ENCODE measurements at places on chromosomes 7 and 10.

DNA sequence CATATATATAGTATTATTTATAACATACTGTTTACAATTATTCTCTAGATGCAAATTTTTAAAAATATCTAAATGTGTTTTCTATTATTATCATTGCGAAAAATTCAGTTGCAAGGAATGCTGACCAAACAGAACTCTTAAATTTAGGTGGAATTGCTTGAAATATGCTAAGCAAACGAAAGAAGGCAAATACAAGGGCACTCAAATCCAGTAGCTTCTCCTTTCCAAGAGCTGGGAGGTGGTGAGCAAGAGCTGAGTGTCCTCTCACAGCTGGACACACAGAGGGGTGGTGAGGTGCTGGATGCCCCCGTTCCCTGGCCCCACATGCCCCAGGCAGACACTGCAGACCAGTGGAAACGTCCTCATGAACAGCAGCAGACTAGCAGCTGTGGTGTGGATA is 166.0 kb downstream of the TAX1BP1 start:
- DNase-seq: no peak

- no peak for DNase-seq
These were observed 1.7 kb upstream of the HMX2 start for GRCh38 chr10:123146013-123146893.

GRCh38 chr10:125521721-125522680 is 161.0 kb downstream of the TEX36 start:
- no peak for DNase-seq

GRCh38 chr10:76382381-76382851 is 951.0 kb downstream of the LRMDA start:
- no peak for DNase-seq

DNA sequence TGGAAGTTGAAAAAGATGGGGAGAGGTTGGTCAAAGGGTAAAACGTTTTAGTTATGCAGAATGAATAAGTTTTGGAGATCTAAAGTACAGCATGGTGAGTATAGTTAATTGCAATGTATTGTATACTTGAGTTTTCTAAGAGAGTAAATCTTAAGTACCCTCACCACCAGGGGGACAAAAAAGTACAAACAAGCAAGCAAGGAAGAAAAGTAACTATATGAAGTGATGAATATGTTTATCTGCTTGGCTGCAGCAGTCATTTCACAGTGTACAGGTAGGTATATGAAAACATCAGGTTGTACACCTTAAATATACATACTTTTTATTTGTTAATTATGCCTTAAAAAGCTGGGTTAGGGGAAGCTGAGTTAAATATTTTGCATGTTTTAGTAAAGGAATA is 157.3 kb downstream of the PCLO start:
- DNase-seq: no peak

DNA sequence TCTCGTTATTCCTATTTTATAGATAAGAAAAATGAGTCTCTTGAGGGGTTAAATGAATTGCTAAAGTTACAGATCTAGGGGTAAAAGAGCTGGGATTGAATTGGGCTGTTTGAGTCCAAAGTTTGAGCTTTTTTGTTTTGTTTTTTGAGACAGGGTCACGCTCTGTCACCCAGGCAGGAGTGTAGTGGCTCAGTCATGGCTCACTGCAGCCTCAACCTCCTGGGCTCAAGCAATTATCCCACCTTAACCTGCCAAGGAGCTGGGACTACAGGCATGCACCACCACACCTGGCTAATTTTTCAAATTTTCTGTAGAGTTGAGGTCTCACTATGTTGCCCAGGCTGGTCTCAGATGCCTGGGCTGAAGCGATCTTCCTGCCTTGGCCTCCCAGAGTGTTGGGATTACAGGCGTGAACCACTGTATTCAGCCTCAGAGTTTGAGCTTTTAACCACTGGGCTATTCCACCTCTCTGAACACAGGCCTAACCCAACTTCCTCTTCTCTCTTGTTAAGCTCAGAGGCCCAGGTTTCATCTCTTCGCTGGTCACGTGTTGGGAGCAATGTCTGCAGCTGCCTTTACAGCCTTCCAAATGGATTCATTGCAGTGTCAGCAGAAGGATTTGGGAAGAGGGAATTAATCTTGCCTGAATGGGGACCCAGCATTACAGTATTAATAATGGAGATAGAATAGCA is 8.0 kb downstream of the SUFU start:
- no peak for DNase-seq

DNA sequence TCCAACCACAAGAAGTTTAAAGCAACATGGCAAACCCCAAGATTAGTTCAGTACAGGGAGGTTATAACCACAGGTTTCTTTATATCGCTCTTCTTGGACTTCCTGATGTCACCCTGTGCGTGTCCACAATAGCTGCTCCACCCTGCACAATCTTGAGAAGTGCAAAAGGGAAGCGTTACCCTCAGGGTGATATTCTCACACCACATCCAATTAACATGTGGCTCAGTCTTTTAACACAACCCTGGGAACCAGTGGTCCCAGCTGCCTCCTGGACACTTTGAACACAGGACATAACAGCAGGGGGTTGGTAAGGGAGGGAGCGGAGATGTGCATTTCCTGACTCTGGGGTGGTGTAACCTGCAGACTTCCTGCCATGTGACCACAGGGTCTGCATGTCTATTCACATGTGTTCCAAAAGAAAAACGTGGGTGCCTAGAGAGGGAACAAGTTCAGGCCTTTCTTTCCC is 64.6 kb downstream of the GSAP start:
- DNase-seq: peak; percentile 87

DNA sequence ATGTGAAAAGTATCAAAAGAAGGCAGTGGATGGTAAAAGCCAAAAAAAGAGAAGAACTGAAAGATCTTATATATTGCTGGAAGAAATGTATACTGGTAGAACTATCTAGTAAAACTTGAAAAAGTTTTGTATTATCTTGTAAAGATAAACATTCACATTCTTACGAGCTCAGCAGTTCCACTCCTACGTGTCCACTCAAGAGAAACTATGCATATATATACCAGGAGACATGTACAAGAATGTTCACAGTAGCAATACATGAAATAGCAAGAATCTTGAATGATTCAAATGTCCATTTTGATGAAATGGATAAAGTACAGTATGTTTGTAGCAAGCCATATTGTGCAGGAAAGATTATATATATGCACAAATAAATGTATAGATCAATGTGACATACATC is 155.0 kb downstream of the RNF133 start:
- no peak for DNase-seq

DNA sequence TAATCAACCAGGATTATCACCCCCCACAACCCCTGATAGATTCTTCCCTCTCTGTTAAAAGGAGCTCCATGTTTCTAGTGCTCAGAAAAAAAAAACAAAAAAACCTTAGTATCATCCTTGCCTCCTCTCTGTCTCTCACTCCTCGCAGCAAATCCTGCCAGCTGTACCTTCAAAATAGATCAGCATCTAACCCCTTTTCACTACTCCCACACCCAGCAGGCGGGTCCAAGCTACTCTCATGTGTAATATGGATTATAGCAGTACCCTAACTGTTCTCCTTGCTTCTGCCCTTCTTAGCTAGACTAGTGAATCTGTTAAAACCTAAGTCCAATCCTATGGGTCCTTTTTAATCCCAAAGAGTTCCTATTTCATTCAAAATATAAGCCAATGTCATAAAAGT is 667.4 kb downstream of the MAGI2 start:
- DNase-seq: no peak

DNA sequence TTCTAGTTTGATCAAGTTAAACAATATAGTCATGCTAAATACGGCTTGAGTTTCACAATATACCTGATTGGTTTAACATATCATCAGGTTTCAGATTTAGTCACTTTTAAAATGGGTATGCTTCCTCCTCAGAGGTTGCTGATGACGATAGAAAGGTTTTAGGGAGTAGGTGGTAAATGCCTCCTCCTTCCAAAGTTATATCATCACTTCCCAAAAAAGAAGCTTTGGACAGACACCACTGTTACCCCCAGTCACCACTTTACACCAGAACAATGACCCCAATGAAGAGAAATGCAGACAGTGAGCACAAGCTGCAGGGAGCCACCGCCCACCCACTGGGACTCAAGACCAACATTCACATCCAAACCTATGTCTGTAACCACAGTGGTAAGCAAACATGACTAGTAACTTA is 244.6 kb downstream of the SORCS1 start:
- no peak for DNase-seq

DNA sequence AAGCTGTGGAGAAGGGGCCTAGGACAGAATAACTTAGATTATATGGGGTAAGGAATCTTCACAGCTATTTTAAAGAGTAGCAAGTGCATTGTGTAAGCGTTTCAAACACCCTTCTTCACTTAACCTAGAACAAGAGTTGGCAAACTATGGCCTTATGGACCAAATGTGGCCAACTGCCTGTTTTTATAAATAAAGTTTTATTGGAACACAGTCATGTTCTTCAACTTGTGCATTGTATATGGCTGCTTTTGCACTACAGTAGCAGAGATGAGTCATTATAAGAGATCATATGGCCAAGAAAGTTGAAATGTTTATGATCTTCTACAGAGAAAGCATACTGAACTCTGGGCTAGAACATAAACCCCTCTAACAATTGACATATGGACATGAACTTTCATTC is 187.8 kb downstream of the ETV1 start:
- no peak for DNase-seq

GRCh38 chr7:73736885-73737284 is 1.7 kb downstream of the ABHD11 start:
- DNase-seq: no peak

GRCh38 chr10:22435650-22436049 is 90.4 kb downstream of the SPAG6 start:
- DNase-seq: no peak

- DNase-seq: peak; percentile 84
These were observed 42.8 kb downstream of the GRB10 start for GRCh38 chr7:50739744-50740435.

DNA sequence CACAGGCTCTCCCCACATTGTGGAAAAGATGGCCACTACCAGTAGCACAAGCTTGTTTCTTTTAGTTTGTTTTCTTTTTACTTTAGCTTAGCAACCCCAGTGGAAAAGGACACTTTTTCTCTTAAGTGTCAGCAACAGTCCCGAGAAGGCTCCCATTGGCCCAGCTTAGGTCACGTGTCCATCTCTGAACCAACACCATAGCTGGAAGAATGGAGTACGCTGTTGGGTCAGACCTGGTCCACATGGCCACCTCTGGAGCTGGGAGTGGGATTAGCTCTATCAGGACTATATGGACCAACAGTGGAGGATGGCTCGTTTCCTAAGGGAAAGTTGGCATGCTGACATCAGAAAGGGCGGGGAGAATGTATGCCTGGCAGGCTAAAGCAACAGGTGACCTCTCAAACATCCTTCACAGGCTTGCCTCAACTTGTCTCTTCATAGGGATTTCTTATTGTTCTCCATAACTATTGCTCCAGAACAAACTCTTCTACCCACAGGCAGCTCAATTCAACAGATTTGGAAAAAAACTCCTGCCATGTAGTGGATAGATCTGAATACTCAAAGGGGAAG is 27.6 kb upstream of the NEUROG3 start:
- DNase-seq: no peak

DNA sequence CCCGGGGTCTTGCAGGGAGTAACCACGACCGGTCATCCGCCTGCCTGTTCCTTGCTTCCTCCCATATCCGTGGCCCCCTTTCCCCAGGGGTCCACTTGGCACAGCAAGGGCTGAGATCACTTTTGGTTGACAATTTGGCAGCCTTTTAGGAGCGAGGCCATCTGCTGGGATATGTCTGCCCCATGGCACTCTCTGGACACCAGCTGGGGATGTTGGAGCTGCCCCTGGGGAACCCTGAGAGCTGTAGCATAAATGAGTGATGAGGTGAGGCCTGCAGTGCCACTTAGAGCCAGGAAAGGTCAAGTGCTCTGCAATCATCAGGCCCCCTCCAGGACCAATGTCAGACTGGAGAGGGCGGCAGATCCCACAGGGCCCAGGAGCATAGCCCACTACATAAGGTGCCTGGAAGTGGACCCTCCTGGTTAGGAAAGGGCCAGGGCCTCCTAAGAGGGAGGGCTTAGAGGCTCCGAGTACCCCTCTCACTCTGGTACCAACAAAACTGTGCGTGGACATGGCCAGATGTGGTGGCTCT is 92.1 kb downstream of the HIP1 start:
- DNase-seq: no peak

All from activated CD8-positive, alpha-beta memory T cell treated with anti-CD3 and anti-CD28 coated beads, Interleukin-2, amount 10 ng/mL, durations not matched to agents 7 days and 5 days (primary cell).